ENCODE measurements at places on chromosomes 1 and 21.

GRCh38 chr1:163241746-163242145 lies 39.0 kb upstream of the RGS5 start:
- DNase-seq: no peak

DNA sequence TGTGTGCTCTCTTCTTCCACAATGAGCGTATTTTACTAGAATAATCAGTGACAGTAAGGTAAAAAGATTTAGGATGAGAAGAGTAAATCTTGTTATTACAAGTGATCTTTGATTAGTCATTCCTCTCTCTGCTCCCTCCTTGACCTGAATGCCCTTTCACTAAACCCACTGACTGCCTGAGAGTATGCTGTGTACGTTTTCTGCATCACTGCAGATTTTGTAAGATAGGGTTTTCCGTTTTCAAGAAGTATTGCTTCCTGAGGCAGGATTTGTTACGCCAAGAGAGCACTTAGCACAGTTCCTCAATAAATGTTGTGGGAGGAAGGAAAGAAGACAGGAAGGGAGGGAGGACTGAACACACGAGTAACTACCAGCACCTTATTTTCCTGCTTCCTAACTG lies 7.7 kb upstream of the LAMB3 start:
- DNase-seq: no peak

DNA sequence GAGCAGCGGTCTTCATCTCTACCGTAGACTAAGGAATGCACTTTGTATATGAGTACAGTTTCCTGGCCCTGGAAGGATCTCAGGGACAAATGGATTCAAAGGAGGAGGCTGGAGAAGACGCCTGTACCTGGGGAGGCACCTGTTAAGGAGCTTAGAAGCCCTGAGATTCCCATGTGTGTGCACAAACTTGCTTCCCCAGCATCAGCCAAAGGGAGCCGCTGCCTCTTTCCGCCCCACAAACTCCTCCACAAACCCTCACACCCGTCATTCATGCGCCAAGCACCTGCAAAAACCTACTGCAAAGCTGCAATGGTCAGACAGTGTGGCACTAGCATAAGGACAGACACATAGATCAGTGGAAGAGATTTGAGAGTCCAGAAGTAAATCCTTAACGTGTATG lies 54.5 kb downstream of the RRAGC start:
- no peak for DNase-seq

GRCh38 chr21:14572204-14572780 lies 26.2 kb upstream of the SAMSN1 start:
- DNase-seq: no peak

DNA sequence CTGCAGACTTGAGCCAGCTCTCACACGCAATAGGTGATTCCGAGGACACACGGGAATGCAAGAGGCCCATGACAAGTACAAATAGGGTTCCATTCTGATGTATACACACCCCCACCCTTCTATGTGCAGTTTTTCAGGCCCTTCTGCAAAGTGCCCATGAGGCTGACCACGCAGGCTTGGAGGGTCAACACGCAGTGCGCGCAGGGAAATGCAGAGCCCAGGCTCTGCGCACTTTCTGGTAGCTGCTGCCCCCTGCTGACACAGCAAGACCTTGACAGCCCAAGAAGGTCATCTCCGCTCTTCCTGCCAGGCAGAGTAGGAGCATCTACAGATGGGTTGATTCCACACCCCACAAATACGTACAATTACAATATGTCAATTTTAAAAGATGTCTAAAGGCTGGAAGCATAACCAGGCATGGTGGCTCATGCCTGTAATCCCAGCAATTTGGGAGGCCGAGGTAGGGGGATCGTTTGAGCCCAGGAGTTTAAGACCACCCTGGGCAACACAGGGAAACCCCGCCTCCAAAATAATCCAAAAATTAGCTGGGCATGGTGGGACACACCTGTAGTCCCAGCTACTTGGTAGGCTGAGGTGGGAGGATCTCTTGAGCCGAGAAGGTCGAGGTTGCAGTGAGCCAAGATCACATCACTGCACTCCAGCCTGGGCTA lies 18.5 kb downstream of the SH3BP5L start:
- DNase-seq: peak; percentile 18

GRCh38 chr1:169894424-169895145 lies 889 bp upstream of the SCYL3 start:
- no peak for DNase-seq

- DNase-seq: no peak
These were observed 20.0 kb upstream of the C8B start for GRCh38 chr1:56985857-56986256.

DNA sequence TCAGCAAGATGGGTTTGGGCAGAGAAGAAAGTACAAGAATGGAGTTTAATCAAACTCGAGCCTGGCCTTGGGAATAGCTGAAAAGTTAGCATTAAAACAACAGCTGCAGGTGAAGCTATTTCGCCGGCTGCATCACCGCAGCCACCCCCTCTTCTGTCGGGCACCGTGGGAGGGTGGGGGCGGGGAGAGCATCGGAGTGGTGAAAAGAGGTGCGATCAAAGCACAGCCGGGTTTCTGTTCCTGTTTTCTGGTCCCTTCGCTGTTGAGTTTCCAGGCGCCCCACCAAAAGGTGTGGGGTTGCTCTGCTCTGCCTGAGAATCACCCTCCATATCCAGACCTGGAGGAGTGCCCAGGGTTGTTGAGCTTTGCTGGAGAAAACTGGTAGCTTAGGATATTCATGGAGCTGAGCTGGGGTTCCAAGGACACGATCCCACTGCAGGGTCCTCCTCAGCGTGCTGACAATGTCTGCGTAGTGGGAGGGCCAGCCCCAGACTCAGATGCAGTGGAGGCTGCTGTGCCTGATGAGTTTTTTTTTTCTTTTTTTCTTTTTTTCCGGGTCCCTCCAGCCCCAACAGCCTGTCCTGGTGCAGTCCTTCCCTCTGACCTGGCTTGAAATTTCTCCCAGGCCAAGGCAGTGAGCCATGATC lies 127.5 kb upstream of the C1orf174 start:
- no peak for DNase-seq

DNA sequence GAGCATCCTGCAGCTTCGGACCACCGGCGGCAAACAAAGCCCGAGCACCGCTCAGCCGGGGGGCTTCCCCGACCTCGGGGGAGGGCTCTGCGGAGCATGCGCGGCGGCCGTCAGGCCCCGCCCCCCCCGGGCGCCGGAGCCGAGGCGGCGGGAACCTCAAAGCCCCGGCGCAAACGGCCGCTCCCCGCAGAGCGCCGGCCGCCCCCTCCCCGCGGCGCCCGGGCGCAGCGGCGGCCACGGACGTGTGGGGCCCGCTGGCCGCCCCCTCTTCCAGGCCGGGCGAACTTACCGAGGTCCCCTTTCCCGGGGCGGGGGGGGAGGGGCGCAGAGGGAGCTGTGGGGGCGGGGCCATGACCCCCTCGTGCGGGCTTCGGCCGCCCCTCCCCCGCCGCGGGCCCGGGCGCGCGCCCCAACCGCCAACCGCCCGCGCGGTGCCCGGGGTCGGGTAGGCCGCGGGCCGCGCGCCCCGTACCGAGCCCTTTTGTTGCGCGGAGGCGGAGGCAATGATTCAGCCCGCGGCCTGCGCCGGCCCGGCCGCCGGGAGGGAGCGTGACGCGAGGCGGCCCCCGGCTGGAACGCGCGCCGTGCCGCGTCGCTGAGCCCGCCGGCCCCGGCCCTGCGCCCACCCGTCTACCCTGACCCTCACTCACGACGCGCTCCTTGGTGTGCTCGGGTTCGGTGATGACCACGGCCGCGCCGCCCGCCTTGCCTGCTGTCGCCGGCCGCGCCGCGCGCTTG lies 1.7 kb downstream of the RCC2 start:
- peak; percentile 49 for DNase-seq

DNA sequence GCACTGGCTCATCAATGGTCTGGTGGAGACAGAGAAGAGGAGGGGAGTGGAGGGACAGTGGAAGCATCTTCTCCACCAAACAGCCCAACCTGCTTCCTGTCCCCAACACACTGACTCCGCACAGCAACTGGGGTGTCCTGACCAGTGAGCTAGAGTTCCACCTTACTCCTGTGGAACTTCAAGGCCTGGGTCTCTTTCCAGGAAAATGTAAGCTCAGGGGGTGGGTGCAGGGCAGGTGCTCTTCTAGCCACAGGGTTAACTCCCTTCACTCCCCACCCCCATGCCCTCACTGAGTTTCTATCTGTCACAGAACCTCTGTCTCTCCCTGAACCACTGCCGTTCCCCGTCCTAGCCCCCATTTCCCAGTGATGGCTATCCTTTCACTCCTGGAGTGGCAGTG lies 876 bp downstream of the MOB3C start:
- DNase-seq: no peak

DNA sequence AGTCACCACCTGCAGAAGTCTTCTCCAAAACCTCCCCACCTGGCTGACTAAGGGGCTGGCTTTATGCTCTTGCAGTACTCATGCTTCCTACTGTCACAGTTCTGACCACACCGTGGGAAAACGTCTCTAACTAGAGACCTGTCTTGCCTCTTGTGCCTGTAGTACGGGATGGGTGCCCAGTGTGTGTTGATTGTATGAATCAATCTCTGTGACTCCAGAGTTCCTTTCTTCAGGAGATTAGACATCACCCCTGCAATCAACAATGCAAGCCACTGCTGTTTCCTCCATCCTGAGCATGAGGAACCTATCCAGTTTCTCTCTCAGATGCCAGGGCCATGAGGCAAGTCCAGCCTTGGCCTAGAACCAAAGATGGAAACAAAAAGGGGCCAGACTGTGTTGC lies 64.1 kb downstream of the LRRN2 start:
- no peak for DNase-seq

DNA sequence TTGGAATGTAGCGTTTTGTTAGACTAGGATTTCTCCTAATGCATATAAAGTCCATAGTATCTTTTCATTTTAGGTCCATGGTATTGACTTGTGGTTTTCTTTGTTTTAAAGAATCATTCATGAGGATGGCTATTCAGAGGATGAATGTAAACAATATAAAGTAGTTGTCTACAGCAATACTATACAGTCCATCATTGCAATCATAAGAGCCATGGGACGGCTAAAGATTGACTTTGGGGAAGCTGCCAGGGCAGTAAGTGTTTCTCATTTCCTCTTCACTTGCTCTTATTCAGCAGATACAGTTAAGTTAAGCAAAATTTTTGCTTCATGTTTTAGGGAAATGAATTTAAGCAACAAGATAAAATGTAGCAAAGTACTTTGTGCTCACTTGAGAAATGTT lies 25.4 kb downstream of the GNAI3 start:
- DNase-seq: no peak

- no peak for DNase-seq
These were observed 176.3 kb downstream of the AJAP1 start for GRCh38 chr1:4830707-4831106.

GRCh38 chr1:34162852-34163766 lies 1.9 kb downstream of the CSMD2 start:
- DNase-seq: peak; percentile 22
